Prostate gland (tissue), 2 donors: ENCODE measurements at places on chromosomes 5 and 9. TPM values are rescaled to one million over a fixed set of nuclear protein-coding genes. Genes with fewer than 3 reads are reported as not detected.

The EPB41L4B gene
- 13.3 TPM for total RNA-seq

DNA sequence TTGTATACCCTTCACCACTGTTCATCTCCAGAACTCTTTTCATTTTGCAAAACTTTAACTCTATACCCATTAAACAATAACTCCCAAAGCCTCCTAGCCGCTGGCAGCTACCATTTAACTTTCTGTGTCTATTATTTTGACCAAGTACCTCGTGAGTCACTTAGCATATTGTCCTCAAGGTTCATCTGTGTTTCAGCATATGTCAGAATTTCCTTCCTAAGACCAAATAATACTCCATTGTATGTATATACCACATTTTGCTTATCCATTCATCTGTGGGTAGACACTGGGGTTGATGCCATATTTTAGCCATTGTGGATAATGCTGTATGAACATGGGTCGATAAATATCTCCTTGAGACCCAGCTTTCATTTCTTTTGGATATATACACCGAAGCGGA lies 17.4 kb downstream of the ERBIN start:
- no peak for DNase-seq
- H3K27ac ChIP-seq, result no peak overlapping the region
- no peaks in the 10 kb centered on the region for H3K4me1 ChIP-seq

DNA sequence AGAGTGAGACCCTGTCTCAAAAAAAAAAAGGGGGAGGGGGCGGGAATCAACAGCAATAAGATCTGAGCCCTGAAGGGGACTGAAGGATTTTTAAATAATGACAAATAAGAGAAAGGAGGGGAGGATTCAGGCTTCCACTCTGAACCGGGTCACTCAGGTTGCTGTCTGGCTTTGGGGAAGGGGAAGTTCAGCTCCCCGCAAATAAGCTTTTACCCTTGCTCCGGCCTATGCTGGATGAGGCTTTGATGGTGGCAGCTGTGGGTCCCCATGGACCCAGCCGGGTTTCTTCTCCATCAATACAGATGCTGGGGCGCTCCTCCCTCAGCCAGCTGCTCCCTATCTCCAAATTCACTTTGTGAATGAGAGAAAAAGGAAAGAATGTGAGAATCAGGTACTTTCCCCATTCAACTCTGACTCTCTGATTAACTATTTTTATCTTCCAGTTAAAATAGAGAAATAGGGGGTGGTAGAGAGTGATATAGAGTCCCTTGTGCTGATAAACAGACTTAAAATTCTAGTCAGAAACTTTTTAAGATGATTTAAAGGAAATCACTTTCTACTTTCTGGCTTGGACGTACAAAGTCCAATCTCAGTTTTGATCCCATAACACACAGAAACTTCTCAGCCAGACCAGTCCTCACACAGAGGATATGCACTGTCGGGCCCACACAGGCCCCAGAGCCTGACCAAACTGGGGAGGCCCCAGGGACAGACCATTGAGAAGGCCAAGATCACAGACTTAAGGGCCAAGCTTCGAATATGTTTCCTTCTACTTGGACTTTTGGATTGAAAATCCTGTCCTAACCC lies 39.6 kb downstream of the C5orf15 start:
- H3K36me3 ChIP-seq, result no peaks in the 10 kb centered on the region
- no peak for DNase-seq
- H3K27me3 ChIP-seq, result no peaks in the 10 kb centered on the region
- H3K4me3 ChIP-seq, result no peak overlapping the region
- H3K4me1 ChIP-seq, result no peaks in the 10 kb centered on the region

GRCh38 chr5:72163349-72163983 lies 56.2 kb downstream of the MAP1B start:
- no peaks in the 10 kb centered on the region for H3K36me3 ChIP-seq
- H3K4me1 ChIP-seq, result no peaks in the 10 kb centered on the region
- DNase-seq, result no peak
- no peak overlapping the region for H3K27ac ChIP-seq
- H3K27me3 ChIP-seq, result no peaks in the 10 kb centered on the region

DNA sequence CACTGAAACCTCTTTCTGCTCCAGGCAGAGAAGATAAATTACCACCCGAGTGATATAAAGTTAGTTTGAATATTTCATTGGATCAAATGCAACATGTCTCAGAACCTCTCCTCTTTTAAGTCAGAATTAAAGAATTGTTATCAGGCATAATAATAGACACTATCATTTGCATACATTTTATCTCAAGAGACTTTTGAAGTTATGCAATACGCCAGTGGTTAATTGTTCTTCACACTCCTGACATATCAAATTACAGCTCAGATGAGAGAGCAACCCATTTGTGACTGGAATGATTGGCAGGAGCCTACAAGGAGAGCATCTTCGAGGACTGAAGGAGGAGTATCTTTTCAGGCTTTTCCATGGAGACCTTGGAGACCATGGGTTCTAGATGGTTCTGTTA lies 452.2 kb downstream of the KDM4C start:
- no peak overlapping the region for H3K4me3 ChIP-seq
- no peak for DNase-seq
- H3K4me1 ChIP-seq, result peaks cover 5% of the 10 kb centered on the region

GRCh38 chr5:54383225-54383901 lies 72.1 kb upstream of the HSPB3 start:
- no peaks in the 10 kb centered on the region for H3K27me3 ChIP-seq
- no peaks in the 10 kb centered on the region for H3K4me1 ChIP-seq

The SNAPC4 gene
- 22.2 TPM for total RNA-seq

DNA sequence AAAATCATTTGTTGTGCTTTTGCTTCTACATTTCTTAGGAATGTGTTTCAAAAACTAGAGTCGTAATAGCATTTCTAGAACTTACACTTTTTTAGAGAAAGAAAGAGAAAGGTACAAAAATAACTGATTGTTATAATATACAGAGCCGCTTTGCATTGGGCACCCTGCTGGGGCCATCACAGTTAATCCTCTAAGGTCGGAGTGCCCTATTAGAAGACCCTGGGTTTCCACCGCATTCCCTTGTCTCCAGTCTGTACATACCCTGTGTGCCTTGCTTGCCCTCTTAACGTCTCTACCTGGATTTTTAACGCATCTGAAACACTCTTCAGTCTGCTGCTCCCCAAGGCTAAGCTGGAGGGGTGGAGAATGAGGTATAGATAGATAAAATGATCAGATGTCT lies 1.3 kb downstream of the MARVELD2 start:
- H3K27ac ChIP-seq, result peak overlapping the region; percentile 88
- no peaks in the 10 kb centered on the region for H3K27me3 ChIP-seq
- DNase-seq, result no peak
- H3K4me3 ChIP-seq, result peak overlapping the region; percentile 79
- H3K4me1 ChIP-seq, result no peaks in the 10 kb centered on the region

DNA sequence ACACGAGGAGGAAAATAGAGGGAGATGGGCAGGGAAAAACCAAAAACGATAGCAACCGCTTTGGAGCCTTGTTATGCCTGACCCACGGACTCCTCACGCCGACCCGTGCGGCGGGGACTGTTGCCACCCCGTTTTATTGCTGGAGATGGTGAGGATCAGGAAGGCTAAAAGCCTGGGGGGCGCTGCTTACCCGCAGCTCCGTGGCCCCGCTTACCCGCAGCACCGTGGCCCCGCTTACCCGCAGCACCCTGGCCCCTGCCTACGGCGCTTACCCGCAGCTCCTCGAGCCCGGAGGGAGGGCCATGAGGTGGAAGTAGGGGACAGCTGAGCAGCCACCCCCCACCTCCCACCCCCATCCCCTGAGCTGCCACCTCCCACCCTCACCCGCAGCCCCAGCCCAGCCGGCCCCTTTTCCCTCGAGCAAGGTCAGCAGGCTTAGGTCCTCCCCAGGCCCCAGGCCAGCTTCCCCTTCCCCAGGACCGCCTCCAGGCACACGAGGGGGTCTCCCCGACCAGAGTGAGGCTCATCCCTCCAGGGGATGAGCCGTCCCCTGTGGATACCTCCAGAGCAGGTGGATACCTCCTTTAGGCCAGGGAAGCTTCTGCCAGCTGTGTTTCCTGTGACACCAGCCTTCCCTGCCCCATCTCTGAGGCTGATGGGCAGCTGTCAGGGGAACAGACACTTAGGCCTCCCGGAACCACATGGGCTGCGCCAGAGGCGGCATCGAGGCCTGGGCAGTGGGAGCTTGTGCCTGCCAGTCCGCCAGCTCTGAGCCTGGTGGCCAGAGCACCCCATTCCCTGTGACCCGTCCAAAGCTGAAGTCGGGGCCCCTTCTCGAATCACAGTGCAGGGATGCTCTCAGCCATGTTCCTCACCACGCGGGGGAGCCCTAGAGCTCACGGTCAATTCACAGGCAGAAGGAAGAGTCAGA lies 92.3 kb downstream of the LMX1B start:
- H3K4me1 ChIP-seq, result no peaks in the 10 kb centered on the region
- no peaks in the 10 kb centered on the region for H3K36me3 ChIP-seq
- no peaks in the 10 kb centered on the region for H3K27me3 ChIP-seq
- no peak overlapping the region for H3K4me3 ChIP-seq

The NUTM2F gene
- not detected for total RNA-seq

The SPINK4 gene
- total RNA-seq, result not detected

DNA sequence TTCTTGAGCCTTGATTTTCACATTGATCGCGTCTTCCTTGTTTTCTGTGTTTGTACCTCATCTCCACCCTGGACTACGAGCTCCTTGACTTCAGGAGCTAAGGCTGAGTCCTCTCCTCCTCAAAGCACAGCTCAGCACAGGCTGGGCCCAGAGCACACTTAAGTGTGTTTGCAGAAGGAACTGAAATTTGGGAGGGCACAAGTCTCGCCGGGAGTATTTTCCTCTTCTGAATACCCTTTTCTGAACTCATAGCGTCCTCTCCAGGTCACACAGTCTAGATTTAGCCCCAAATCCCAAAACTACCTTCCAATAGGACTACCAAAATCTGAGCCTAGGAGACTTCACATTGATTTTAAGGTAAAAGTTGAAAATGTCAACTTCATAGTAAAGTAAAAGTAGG lies 41.6 kb downstream of the TSTD2 start:
- no peak overlapping the region for H3K27ac ChIP-seq
- no peaks in the 10 kb centered on the region for H3K27me3 ChIP-seq
- no peaks in the 10 kb centered on the region for H3K36me3 ChIP-seq
- no peak overlapping the region for H3K4me3 ChIP-seq
- no peaks in the 10 kb centered on the region for H3K4me1 ChIP-seq
- no peak for DNase-seq

DNA sequence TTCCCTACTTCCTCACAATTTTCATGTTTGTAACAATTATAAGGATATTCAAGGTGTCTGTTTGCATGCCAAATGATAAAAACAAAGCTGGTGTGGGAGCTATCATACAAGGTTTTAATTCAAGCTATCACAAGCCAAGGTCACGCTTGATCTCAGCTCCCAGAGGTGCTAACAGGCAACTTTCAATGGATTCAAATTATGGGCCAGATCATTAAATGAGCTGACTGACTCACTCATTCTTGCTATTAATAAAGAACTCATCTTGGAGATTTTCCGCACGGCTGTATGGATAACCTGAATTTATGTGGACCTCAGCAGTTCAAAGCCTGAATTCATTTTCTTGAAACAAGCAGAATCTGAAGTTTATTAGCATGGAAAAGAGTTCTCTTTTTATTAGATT lies 267.3 kb upstream of the CDH6 start:
- H3K4me3 ChIP-seq, result no peak overlapping the region
- no peak for DNase-seq
- H3K4me1 ChIP-seq, result no peaks in the 10 kb centered on the region
- no peaks in the 10 kb centered on the region for H3K36me3 ChIP-seq
- no peaks in the 10 kb centered on the region for H3K27me3 ChIP-seq

DNA sequence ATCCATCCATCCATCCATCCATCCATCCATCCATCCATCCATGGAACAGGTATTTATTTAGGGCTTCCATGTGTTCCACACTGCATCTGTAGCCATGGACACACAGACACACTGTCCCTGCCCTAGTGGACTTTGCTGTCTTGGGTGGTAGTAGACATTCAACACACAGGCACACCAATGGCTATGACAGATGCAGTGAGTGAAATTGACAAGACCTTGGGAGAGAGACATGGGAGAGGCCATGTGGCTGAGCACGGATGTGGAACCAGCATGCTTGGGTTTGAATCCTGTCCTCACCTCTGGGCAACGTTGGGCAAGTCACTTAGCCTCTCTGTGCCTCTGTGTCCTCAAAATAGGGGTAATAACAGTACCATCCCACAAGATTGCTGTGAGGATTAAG lies 45.3 kb downstream of the STOM start:
- H3K4me3 ChIP-seq, result no peak overlapping the region

DNA sequence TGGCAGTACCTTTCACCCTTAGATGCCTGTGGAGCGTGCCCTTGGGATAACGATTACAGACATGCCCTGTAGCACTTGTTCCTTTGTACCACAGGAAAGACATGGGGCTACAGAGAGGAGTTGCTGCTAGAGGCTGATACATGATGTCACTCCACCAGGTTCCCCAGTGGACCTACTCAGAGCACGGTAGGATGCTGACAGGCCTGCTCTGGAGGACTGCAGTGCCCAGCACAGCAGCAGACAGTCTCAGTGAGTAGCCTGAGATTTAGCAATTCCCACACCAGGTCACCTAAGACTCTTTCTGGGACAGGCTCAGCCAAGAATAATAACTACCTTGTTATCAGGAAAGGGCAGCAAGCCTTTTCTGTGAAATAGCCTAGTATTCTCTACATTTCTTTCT lies 28.8 kb downstream of the PDE4D start:
- H3K27me3 ChIP-seq, result no peaks in the 10 kb centered on the region
- H3K36me3 ChIP-seq, result no peaks in the 10 kb centered on the region
- H3K27ac ChIP-seq, result no peak overlapping the region
- H3K4me3 ChIP-seq, result no peak overlapping the region
- no peaks in the 10 kb centered on the region for H3K4me1 ChIP-seq
